ENCODE measurements at places on chromosomes 2 and 18.

- DNase-seq: no peak
Measured at GRCh38 chr2:234245945-234246344, 195.4 kb downstream of the SPP2 start.

GRCh38 chr2:239009589-239009961 lies 161.7 kb downstream of the TWIST2 start:
- DNase-seq: no peak

DNA sequence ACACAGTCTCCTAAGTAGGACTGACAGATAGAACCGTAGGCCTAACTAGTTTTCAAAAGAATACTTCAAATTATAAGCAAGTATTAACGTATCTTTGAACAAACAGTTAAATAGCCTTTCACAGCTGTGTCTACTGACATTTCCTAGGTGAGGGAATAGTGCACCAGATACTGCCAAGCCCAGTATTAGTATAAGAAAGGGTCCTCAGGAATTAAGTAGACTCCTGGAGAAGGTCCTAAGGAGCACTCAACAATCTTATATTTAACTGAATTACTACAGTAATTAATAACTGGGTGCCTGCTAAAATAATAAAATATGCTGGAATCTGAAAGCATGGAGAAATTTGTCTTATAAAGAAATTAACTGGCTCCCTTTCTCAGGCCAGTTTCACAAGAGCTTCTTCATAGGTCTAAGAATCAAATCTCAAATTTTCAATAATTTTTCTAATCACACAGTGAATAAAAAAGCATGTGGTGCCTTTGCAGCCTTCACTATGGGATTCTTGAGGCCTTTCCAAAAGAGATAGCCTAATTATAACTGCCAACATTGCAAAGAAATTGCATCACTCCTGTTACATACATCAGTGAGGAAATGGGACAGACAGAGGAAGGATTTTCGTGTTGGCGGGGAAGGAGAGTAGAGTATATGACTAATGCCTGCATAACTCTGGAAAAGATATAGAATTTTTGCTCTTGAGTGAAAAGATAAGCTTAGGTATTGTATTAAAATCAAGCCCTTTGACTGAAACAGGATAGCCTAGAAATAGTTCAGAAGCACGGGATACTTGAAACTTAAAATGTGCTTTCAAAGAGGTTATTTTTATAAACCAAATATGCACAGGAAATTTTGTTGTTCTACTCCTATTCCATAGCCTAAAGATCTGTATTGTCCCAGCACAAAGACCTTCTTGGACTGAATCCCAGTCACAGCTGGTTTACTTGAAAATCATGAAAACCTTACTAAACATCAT lies 228.6 kb upstream of the STK17B start:
- DNase-seq: peak; percentile 97

DNA sequence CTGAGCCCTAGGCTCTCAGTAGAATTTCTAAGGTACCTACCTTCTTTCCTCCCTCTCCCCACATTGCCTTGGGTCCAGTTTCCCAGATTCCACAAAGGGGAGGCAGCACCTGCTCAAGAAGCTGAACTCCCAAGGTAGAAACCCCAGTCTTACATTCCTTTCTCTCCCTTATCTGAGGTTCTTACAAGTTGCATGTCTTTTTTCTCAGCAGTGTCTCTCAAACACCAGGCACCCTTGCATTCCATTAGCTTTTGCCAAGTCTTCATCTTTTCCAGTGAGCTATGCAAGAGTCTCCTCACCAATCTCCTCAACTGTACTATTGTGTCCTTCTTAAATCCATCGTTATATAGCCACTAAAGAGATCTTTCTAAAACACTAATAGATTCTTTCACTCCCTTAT lies 4.1 kb upstream of the NT5C1B start:
- DNase-seq: no peak

GRCh38 chr2:48482313-48482712 lies 47.6 kb upstream of the STON1 start:
- DNase-seq: peak; percentile 90

GRCh38 chr2:20623241-20623640 lies 27.7 kb downstream of the HS1BP3 start:
- no peak for DNase-seq

DNA sequence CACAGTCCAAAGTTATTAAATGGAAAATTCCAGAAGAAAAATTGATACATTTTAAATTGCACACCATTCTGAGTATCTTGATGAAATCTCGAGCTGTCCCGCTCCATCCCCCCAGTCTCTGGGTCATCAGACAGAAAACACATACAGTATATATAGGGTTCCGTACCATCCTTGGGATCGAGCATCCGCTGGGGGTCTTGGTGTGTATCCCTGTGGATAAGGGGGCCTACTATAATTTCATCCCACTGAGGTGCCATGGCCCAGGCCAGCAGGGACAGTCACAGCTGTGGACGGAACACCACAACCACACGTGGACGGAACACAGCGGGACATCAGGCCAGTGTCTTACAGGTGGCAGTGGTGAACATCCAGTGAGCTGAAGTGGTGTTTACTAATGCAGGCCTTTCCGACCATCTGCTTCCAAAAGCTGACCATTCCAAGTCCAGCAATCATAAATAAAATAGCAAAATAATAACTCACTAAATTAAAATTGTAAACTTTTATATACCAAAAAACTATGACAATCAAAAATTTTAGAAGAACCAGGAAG lies 14.0 kb downstream of the TWIST2 start:
- no peak for DNase-seq

DNA sequence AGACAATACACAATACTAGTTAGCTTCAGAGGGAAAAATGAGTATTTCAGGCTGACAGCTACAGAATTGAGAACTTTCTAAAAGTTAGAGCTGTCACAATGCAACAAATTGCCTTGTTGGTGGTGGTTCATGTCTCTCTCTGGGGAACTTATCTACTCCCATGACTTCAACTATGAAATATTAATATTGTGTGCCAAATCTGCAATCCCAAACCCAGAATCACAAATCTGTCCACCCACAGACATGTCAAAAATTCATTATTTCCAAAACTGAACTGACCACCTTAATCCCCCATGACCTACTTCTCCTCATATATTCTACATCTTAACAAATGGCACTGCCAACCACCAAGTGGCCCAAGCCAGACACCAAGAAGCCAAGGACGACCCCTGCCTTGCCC lies 143.5 kb downstream of the TCF4 start:
- no peak for DNase-seq

- no peak for DNase-seq
Measured at GRCh38 chr2:207749873-207750272, 19.8 kb downstream of the FZD5 start.

DNA sequence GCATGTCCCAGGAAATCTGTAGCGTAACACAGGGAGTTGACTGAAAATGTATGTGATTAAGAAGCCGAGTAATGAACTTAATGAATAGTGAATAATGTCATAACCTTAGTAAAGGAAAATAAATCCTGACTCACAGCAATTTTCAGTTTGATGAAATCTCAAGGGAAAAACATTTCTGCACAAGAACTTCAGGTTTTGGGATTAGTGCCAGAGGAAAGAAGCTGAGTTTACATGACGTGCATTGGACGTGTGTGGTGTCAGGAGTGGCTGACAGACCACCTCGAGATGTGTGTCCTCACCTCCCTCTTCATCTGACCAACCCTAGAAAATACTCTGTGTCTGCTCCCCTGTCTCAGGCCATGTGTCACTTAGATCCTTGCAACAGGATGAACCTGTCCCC lies 39.1 kb downstream of the VWA3B start:
- DNase-seq: no peak

DNA sequence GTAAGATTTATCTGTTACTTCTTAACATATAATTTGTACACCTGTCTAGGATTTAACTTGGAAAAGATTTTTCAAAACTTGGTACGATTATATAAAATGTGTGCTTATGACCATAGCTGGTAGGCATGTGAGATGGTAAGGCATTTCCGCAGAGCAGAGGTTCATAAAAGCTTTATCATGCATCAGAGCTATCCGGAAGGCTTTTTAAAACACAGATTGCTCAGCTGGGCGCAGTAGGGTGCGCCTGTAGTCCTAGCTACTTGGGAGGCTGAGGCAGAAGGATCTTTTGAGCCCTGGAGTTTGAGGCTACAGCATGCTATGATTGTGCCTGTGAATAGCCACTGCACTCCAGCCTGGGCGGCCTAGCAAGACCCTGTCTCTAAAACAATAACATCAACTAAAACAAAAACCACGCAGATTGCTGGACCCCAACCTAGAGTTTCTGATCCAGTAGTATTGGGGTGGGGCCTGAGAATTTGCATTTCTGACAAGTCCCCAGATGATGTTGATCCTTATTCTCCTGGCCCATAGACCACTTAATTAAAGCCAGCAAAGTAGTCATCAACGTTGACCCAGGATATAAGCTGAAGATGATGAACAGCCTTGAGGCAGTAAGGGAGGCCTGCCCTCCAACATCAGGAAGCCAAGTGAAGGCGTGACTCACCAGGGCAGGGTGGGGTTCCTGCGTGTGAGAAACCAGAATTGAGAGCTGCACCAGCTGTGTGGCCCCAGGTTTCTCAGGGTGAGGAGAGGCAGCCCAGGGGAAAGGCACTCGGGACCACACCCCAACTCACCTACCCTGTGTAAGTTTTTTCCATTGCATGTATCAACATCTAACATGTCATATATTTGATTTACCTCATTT lies 21.6 kb upstream of the SLC20A1 start:
- DNase-seq: peak; percentile 66

- peak; percentile 92 for DNase-seq
Measured at GRCh38 chr2:200039724-200040650, 84.6 kb downstream of the MAIP1 start.

DNA sequence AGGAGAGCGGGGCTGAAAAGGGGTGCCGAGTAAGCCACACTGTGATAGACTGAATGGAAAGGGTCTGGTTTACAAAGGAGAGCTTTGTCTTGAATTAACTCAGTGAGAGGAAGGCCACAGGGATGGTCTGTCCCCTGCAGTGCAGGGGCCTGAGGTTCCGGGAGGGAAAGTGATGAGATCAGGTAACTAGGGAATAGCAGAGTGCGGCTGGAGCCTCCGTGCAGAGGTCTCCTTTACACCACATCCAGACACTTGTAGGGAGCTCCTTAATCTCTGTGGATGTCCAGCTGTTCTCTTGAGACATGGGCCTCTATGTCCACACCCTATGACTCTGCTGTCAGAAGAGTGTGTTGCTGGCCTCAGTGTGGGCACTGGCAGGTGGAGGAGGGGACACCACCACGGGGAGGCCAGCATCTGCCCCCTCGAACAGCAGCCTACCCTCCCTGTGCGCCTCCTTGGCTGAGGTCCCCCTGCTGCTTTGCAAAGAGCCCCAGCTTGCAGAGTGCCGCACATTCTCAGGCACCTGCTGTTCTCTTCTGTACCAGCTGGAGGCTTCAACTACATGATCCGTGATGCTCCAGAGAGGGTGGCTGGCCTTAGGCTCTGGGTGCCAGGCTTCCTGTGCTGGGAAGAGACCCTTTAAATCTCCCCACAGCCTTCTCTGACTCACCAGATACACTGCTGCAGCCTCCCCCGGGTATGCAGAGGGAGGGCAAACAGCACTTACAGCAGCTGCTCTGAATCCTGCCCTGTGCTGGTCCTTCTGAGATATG lies 25.9 kb downstream of the ENOSF1 start:
- DNase-seq: peak; percentile 13

DNA sequence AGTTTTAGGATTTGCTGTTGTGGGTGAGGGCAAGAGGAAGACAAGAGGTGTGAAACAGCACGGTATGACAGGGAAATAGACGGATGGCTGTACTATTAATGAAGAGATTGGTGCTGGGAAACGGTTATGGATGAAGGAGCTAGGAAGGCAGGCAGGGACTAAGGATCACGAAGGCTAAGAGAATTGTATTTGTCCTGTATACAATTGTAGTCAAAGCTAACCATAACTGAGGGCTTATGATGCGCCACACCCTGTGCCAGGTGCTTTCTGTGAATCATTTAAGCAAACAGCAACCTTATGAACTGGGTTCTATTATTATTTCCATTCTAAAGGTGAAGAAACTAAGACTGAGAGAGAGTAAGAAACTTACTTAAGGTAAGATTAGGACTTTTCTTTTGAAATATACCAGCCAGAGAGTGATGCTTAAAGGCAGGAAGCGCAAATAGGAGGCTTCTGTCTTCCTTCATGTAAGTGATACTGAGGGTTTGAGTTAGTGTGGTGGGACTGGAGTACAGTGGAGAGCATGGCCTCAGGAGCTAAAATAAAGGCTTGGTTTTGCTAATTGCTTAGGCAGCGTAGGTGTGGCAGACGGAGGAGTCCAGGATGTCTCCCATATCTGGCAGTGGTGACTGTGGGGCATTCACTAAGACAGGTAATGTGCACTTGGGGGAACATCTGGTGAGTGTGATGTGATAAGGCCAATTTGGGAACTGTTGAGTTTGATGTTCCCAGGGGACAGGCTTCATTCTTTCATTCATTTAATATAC lies 85.8 kb downstream of the PLEKHM3 start:
- DNase-seq: no peak

- peak; percentile 48 for DNase-seq
Measured at GRCh38 chr2:41698678-41699422, 349.0 kb upstream of the PKDCC start.

DNA sequence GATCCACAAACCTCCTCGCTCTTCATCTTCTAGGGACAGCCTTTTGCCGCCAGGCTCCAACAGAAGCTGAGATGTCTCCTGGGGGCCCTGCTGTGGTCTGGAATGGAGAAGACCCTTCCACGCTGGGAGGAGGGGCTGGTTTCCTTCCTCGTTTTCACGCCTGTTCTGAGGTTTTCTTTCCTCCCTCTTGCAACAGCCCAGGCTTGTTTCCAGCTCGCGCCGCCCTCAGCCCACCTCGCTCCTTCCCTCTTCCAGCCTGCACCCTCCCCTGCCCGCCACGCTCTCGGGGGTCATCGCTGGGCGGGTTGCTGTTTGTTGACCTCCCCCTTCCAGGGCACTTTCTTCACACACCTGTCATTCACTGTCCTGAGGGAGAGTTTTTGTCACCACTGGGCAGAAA lies 55.4 kb downstream of the VAPA start:
- no peak for DNase-seq

GRCh38 chr18:47790036-47790435 lies 140.4 kb downstream of the SMAD2 start:
- no peak for DNase-seq

DNA sequence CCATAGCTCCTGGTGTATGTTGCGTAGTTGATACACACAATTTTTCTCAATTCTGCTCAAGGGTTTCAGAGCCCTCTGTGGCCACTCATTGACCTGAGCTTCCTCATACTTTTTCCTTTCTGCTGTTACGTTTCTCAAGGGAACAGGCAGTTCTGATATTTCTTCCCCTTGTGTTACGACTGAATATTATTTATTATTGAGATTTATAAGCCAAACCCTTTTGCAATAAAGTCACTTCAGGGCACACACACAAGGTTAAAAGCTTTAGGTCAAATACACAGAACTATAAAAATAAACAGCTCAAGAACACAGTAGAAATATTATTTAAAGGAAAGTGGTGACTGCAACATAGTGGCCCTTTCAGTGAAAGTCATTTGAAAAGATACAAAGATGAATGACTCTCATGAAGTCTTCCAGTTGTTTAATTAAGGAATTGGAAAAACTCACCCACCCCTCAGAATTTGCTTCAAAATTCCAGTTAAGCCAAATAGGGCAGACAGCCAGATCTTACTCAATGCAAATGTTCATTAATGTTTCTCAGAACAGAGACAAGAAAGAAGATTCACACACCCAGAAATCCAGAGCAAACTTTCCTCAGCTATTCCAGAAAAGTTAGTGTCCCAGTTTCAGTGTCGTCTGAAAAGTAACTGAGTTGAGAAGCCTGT lies 179.7 kb downstream of the TRIB2 start:
- DNase-seq: no peak
